Epithelial cell of esophagus (primary cell): ENCODE measurements at places on chromosomes 2 and 18.

DNA sequence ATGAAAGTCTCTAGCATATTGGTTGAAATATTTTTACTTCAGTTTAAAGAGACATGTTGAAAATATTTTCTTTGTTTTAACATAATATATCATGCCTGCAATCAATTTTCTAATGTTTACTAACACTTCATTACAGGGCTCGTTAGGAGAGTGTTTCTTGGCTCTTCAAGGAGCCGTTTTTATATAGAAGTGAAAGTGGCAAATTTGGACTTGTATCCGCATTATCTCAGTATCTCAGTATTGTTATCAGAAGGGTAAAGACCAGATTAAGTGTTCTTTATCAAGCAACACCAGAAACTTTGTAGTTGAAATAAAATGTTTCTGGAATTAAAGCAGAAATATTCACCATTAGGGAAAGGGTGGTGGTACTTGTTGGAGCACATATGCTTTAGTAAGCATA is 97.8 kb downstream of the BABAM2 start:
- no peak for DNase-seq

- DNase-seq = no peak
Measured at GRCh38 chr2:12066986-12067385, 320.6 kb downstream of the LPIN1 start.

DNA sequence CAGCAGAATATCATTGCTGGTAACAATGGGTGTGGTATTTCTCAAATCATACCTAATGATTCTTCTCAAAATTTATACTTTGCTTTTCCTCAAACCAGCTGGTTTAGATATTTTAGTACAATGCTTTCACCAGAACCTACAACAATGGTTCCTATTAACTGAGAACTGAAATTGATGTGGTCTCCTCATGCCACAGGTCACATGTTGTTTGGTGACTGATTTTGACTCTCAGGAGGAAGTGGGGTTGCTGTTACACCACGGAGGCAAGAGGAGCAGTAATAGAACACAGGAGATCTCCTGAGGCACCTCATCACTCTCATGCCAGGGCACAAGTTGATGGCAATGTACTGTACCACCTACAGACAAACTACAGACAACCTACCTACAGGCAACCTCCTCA is 3.0 kb upstream of the CEP68 start:
- DNase-seq = no peak

- DNase-seq = no peak
Measured at GRCh38 chr2:62443886-62444285, 62.1 kb downstream of the TMEM17 start.

GRCh38 chr2:132725148-132725547 is 55.1 kb upstream of the LYPD1 start:
- DNase-seq = no peak

GRCh38 chr18:23105030-23105429 is 30.3 kb upstream of the CABLES1 start:
- peak; percentile 55 for DNase-seq

DNA sequence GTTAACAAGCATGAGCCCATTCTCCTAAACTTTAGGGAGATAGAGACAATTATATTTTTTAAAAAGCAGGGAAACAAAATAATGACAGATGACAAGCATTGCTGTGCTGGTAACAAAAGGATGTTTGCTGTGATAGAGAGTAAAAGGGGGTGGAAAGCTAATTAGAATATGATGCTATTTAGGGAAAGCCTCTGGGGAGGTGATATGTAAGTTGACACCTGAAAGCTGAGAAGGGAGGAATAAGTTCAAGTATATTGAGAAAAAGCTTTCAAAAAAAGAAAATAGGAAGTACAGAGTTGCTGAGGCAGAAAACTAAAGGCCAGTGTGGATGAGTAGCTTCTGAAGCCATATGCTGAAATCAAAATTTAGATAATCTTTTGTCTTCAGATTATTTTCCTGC is 565.2 kb upstream of the NRXN1 start:
- no peak for DNase-seq

DNA sequence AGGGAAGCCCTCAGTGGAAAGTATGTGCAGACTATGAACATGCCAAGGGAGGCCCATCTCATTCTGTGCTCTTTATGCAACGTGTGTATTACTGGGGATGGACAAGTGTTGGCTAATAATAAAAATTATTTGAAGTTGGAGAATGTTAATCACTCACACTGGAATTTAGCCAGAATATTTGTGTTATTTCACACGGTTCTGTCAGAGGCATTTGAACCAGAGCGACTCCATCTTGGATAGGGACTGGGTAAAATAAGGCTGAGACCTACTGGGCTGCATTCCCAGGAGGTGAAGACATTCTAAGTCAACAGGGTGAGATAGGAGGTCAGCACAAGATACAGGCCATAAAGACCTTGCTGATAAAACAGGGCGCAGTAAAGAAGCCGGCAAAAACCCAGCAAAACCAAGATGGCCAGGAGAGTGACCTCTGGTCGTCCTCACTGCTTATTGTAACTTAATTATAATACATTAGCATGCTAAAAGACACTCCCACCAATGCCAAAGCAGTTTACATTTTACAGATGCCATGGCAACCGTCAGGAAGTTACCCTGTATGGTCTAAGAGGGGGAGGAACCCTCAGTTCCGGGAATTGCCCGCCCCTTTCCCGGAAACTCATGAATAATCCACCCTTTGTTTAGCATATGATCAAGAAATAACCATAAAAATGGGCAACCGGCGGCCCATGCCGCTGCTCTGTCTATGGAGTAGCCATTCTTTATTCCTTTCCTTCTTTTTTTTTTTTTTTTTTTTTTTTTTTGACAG is 2.6 kb upstream of the FZD5 start:
- DNase-seq = no peak

GRCh38 chr18:22277758-22278157 is 108.4 kb downstream of the GATA6 start:
- no peak for DNase-seq

GRCh38 chr2:103873716-103874351 is 980.1 kb upstream of the POU3F3 start:
- no peak for DNase-seq

DNA sequence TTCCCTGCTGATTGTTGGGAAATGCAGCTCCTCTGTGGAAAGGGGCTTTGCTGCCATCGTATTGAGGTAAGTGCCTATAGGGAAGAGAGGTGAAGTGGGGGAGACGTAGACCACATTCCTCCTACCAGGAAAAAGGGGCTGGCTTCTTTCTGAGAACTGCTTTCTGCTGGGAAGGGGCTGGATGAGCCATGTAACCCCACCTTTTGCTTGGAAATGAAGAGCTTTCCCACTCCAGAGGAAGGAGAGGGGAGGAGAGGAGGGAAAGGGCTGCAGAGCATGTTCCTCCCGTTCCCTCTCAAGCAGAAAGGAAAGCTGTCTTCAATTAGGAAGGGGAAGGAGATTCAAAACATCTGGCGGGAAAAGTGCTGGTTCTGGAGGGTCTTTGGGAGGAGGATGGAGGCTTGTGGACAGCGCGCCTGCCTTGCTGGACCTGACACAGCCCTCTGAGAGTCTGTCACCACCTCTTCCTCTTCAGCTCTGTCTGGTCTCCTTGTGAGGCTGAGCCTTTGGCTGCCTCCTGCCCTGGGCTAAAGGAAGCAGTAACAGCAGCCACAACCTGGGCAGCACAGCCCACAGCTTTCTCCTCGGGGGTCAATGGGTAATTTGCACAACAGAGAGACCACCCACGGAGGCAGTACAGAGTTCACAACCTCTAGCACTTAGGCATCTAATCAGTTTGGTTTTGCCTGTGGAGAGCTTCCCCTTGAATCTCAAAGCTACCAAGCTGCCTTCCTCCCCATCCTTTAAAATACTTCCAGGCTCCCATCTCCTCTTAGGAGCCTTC is 410.0 kb upstream of the TNP1 start:
- DNase-seq = no peak

DNA sequence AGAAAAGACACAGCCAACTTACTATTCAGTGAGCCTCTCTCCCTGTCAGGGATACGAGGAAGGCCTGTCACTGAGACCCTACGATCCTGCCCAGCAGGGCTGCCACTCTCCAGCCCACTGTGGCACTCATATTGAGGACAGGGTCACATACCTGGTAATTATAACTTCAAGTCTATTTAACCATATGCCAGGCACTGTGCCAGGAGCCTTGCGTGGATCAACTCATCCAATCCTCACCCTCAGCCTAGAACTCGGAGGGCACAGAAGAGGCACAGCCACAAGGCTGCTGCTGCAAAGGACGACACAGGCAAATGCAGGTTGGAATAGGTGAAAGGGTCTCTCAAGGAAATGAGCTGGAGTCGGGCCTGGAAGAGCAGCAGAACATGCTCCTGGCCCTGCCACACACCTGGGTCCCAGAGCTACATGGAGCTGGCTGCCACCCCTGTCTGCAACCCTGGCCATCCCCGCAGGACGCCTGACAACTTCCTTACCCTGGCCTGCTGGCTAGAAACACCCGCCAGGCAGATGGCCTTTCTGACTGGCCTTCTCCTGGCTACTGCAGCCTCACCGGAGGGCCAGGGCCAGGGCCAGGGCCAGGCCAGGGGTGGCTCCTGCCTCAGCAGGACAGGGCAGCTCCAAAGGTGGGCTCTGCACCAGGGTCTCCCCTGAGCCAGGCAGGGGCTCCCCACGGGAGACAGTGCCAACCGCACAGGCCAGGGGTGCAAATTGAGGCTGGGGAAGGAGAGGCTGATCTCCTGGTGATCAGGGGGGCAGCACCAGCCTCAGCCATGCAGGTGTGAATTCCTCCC is 32.1 kb upstream of the SLC66A3 start:
- DNase-seq = no peak

DNA sequence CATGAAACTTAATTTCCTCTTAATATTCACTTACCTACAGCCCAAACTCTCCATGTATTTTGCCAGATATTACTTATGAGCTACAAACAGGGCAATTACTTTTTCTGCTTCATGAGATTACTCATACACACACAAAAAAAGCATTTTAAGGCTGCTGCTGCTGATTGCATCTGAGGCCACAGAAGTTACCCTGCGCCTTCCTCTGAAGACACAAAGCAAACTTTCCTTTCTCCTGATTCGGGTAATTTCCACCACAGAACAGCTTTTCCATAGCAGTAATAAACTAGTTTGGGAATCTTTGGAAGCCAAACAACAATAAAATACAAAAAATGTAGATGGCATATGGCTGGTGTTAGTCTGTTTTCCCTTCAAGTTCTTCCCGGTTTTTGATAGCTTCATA is 6.2 kb downstream of the TTC32 start:
- no peak for DNase-seq

- peak; percentile 65 for DNase-seq
Measured at GRCh38 chr2:234288974-234289455, 207.9 kb downstream of the ARL4C start.

- DNase-seq = no peak
Measured at GRCh38 chr2:221323513-221323912, 248.6 kb downstream of the EPHA4 start.

DNA sequence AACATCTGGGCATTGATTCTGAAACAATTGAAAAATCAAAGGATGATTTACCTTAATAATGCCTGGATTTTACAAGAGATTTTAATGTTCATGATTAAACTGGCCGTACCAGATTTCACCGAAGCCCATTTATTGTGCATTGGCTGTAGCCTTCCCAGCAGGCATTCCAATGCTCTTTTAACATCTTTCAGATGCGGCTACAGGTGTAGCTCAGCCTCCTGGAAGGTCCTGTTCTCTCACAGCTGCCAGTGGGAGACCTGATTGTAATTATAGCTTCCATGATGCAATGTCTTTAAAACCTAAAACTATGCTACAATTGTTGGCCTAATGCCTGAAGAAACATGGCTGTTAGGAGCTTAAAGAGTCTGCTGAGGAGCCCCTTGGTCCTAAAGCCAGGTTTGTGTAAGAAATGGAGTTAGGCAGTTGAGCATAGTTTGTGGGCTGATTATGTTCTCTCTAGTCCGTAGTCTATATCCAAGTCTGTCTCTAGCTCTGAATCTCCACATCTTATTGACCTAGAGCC is 147.4 kb downstream of the CERS6 start:
- DNase-seq = no peak

DNA sequence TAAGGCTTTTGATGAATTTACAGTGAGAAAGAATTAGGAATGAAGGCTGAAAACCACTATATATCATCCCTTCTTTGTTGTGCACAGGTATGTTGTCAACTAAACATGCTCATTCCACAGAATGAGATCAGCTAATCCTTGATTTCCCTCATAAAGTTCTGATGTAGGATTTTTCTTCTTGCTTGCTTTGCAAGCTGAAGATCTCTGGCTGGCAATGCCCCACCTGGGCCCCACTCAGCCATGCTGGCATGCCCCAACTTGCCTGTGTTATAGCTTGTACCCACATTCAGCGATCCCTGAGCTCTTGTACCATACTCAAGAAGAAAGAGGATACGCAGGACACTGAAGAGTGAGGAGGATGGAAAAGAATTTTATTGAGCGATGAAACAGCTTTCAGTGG is 18.0 kb upstream of the SERPINB11 start:
- DNase-seq = peak; percentile 76

DNA sequence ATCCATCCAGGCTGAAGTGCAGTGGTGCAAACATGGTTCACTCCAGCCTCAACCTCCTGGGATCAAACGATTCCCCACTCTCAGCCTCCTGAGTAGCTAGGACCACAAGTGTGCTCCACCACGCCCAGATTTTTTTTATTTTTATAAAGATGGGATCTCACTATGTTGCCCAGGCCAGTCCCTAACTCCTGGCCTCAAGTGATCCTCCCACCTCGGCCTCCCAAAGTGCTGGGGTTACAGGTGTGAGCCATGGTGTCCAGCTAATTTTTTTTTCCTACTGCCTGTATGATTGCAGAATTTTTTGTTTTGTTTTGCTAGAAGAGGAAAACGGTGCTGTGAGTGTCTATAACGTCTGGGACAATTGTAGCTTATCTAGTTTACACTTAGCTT is 38.3 kb downstream of the ADI1 start:
- no peak for DNase-seq

DNA sequence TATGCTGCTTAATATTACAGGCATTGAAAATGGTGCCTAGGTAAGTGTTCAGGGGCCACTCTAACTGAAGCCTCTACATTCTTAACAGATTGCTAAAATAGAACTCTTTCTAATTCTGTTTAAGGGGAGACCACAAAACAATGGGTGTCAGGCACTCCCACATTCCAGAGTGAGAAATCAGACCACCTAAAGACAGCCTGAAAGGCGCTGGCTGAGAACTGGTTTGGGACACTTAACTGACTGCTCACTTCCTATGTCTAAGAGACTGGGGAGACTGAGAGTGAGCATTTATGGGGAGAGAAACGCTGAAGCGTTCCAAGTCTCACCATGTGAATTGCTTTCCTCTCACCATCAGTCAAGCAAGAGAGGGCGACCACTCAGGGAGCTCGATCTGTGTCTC is 108.8 kb upstream of the ITGB6 start:
- peak; percentile 88 for DNase-seq

GRCh38 chr2:169734169-169734847 is 676 bp downstream of the KLHL23 start:
- peak; percentile 24 for DNase-seq
